ENCODE measurements at places on chromosomes 11 and 22.

DNA sequence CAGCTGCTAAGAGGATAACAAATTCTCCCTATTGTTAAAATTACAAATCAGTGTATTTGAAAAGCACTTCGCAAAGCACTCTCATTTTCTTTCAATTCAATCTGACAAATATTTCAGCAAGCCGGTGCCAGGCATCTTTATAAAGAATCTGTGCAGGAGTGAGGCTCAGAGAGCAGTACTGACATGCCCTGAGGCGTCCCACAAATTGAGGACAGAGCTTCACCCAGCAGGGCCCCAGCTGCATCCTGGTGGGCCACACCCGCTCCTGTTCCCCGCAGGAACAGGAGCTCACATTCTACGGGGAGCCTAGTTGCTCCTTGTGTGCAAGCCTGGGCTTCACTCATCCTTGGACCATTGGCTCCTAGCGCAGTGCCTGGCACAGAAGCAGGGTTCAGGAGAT is 60.9 kb upstream of the EIF3D start:
- no peak for DNase-seq

DNA sequence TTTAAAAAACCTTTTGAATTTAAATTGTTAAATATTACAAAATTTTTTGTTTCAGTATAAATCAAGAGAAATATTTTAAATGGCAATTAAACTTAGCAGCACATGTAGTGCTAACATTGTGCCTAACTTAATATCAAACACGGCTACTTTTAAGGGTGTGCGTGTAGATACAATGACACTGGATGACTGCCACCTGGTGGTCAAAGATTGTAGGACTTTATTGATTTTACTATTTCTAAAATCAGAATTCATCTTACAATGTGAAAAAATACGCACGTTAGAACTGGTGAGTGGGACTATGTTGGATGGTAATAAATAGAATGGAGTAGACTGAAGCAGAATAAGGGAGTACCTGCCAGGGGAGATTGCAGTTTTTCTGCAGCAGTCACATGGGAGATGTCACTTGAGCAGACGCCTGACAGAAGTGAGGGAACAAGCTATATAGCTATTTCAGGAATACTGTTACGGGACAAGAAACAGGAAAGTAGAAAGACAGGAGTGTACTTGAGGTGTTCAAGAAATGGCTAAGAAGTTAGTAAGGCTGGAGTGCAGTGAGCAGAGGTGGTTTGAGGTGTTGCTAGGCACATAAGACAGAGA is 52.9 kb downstream of the UVRAG start:
- peak; percentile 2 for DNase-seq

DNA sequence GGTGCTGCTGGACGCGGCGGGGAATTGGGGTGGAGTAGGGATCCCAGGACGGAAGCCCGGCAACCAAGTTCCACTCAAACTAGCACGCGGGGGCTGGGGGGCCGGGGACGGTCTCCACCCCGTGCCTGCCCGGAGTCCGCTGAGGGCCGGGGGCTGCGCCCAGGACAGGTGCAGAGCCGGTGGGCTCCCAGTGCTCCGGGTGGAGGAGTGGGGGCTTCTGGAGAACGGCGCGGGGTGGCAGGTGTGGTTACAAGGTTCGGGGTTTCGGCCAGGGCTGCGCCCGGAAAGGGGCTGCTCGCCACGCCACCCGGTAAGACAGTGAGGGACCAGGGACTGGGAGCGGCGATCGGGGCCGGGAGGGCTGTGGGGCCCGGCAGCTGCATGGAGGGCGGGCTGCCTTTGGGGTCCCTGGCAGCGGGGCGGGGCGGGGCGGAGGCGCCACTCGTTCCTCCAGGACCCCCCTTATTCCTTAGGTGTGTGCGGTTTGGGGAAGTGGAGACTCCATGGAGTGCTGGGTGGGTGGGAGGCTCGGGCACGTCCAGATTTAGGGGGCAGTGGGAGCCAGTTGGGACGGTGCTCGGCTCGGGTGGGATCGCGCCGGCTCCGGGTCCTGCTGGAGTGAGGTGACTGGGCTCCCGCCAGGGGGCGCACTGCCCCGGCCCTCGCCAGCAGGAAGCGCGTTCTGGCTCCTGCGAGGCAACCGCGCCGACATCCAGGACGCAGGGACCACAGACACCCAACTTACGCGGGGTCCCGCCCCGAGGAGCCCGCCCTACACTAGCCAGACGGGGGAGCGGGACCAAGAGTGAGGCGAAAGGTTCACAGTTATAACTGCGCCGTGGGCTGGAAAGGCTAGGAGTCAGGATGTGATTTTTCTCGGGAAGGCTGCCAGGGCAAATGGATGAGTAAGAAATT is 868 bp downstream of the TSPAN18 start:
- peak; percentile 69 for DNase-seq

GRCh38 chr11:96134602-96135001 is 208.4 kb downstream of the MAML2 start:
- DNase-seq = no peak

DNA sequence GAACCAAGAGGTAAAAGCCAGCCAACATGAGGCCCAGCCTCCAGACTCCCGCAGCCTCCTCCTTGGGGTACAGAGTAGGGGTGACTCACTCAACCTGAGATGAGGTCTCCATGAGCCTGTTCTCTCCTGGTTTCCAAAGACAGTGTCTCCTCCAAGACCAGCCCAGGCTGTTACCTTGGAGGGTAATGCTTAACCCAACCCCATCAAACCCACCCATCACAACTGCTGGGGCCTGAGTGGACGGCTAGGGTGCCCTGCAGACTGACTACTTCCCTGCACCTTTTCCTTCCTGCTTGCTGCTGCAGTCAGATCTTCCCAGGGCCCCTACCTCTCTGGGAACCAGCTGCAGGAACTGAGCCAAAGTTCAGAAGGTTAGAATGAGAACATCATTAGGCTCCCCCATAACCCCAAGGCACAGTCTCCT is 5.1 kb upstream of the NOL12 start:
- DNase-seq = no peak

DNA sequence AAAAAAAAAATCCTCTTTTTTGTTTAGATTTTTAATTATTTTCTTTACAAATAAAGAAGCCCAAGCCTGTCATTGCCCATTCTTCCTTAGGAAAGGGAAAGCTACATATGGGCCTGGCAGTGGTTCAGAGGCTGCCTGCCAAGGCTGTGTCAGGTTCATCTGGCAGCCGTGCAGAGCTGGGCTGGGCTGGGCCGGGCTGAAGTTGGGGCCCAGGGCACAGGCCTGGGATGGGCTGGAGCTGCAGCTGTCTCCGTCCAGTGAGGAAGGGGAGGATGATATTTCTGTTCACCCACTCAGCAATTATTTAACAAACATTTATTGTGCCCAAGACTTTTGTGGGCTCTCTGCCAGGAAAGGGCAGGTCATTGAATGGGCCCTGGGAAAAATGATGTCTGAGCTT is 4.6 kb downstream of the PRR5L start:
- no peak for DNase-seq

DNA sequence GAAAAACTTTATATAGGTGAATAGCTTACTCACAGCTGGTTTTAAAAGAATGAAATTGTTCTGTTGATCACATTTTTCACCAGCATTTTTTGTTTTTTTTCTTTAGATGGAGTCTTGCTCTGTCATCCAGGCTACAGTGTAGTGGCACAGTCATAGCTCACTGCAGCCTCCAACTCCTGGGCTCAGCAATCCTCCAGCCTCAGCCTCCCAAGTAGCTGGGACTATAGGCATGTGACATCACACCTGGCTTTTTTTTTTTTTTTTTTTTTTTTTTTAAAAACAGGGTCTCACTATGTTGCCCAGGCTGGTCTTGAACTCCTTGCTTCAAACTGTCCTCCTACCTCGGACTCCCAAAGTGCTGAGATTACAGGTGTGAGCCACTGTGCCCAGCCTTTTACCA is 3.6 kb downstream of the PACS1 start:
- DNase-seq = no peak

GRCh38 chr11:116215471-116216113 is 557.2 kb downstream of the BUD13 start:
- DNase-seq = no peak

DNA sequence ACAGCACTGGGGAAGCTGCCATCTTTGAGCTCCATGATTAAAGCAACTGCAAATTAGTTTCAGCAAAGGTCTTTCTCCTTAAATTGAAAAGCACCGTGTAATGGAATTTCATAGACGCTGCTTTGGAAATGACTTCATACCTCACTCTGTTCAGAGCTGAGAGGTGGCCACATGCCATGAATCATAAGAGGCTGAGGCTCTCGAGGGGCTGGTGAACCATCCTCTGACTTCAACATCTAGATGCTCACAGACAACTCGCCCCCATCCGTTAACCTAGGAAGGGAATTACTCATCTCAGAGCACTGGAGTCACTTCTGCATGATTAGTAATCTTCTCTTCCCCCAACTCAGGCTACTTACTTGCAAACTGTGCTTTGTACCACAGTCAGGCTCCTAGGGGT is 122.3 kb downstream of the RCN1 start:
- no peak for DNase-seq

DNA sequence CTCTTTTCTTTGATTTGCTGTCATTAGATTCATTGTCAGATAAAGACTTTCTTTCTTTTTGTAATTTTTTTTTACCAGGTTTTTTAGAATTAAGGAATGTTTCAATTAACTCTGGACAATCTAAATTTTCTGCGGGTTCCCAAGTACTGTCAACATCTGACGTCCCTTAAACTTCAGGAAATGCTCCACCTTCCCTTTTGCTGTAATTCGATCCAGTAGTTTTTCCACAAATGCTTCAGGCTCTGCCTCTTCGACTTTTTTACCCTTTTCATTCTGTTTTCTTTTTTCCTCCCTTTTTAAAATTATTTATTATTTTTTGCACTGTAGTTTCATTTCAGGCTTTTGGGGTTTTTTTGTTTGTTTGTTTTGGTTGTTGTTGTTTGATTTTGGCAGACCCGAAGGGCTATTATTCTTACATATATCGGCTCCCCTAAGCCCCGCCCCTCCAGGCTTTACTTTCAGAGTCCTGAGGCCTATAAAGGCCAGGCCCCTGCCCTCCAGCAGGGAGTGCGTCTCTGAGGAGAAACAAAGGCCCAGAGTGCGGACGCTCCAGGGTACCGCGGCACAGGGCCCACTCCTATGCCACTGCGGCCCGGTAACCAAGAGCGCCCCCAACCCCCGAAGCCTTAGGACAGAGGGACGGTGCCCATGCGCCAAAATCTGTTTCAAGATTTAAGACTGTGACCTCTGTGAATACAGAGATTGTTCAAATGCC is 116.4 kb downstream of the TYR start:
- no peak for DNase-seq

GRCh38 chr22:50258361-50259292 is 2.9 kb downstream of the MAPK12 start:
- no peak for DNase-seq

DNA sequence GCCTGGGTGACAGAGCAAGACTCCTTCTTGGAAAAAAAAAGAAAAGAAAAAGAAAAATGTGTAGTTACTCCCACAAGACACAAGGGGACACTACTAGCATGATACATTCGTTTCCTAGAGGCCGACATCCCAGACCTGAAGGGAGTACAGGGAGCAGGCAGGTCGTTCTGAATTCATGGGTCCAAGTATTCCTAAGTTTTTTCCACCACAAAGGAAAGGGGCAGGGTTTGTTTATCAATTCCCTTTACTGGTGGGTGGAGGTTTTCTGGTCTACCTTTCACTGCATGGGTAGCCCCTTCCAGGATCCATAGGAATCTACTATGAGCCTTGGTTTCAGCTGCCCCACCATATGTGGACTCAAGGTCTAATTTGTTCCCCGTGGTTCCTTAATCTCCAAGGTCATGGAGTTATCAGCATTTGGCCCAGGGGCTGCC is 11.8 kb downstream of the TIGD3 start:
- no peak for DNase-seq

DNA sequence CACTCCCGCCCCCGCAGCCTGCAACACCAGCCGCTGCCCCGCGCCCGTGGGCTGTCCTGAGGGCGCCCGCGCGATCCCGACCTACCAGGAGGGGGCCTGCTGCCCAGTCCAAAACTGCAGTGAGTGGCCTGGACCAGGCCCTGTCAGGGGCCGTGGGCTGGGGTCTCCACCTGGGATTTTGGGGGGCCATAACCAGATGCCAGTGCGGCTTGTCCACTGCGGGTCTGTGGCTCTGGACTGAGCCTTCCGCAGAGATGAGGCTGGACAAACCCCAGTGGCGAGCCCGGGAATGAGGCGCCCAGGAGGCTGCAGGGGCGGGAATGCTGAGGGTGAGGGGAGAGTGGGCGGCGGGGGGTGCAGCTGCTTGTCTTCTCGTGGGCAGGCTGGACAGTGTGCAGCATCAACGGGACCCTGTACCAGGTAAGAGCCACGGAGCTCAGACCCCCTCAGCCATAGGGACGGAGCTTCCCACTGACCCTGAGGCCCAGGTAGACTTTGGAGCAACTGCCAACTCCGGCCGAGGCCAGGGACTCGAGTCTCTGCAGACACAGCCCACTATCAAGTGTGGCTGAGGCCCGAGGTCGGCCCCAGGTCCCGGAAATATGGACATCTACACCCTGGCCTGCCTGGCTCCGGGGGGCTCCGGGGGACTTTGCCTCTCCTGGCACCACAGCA is 24.8 kb upstream of the MUC5B start:
- no peak for DNase-seq

- no peak for DNase-seq
Measured at GRCh38 chr11:78510025-78510596, 64.6 kb downstream of the NARS2 start.

- DNase-seq = no peak
Measured at GRCh38 chr22:30309951-30310741, 16.6 kb downstream of the TBC1D10A start.

DNA sequence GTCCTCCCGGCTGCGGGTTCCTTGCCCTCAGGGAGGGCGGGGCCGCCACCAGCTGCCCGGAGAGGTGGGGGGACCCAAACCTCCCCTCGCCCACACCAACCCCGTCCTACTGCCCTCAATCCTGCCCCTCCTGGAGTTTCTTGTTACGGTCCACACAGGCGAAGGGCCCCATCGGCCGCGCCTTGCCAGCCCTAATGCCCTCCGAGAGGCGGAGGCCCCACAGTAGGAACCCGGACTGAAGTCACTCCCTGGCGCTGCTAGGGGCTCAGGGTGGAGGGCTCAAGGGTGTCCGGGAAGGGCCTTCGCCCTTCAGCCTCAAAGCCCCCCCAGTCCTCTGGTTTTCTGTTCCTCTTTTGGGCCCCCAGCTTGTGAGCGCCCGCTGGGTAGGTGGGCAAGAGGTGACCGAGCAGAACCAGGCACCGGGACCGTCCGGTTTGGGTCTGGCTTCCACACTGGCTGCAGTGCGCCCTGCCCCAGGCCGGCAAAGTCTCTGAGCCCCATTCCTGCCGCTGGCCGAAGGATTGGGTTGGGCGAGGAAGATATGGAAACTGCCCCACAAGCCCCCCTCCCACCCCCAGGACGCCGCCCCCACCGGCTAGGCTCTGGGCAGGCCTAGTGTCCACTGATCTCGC is 24.5 kb downstream of the DUSP8 start:
- DNase-seq = no peak

DNA sequence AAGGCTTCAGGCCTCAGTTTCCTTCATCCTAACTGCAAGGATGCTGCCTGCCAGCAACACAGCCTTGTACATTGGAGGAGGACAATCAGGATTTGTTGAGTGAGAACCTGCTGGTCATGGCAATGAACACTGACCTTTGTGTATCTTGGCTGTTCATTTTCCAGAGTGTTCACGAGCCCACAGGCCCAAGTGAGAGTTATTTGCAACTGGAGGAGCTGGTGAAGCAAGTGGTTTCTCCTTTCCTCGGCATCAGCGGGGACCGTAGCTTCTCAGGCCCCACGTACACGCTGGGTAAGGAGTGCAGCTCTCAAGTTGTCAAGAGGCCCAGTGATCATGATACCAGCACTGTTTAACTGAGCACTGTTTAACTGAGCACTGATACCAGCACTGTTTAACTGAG is 59.0 kb downstream of the TRAF6 start:
- no peak for DNase-seq

GRCh38 chr11:83681031-83681781 is 395.0 kb upstream of the CCDC90B start:
- no peak for DNase-seq
